Heart left ventricle (tissue), 16 donors: ENCODE measurements at places on chromosomes 3 and 15. TPM values are rescaled to one million over a fixed set of nuclear protein-coding genes. Genes with fewer than 3 reads are reported as not detected.

- no peak overlapping the region for H3K27ac ChIP-seq
- H3K27me3 ChIP-seq = no peaks in the 10 kb centered on the region
- H3K36me3 ChIP-seq = no peaks in the 10 kb centered on the region
- no peak overlapping the region for H3K4me3 ChIP-seq
- peaks cover 48% of the 10 kb centered on the region for H3K4me1 ChIP-seq
- no peak for DNase-seq
These were observed 37.0 kb downstream of the ZNF710 start for GRCh38 chr15:90037961-90038631.

DNA sequence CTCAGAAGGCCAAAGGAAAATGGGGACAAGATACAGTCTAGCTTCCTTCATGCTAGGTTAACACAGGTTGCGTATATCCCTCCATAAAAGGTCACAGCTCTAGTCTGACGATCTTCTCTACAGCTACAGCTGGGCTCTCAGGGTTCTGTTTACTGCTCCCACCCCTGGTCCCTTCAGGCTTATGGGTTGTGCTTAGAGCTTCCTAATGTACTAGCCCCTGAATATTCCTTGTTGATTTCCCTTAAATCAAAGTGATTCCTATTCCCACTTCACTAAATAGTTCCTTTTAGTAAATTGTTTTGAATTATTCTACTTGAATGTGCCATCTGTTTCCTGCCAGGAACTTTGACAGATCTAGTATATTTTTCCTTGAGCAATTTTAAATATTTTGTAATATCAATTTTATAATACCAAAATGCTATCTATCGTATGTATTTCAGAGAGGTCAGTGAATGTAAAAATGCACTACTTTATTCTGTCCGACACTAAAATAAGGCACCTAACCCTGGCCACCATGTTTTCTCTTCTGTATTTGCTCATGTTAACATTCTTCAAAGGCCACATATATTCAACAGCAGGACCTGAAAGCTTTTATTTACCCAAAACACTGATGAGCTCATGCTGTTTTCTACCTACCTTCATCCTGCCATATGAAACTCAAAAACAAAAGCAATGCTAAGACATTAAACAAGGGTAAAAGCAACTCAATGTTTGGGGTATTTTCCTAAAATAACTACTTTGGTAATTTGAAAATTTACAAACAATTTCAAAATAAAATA is 92.8 kb upstream of the TGFBR2 start:
- DNase-seq = no peak
- H3K27me3 ChIP-seq = no peaks in the 10 kb centered on the region
- peak overlapping the region; percentile 14 for H3K27ac ChIP-seq
- peaks cover 6% of the 10 kb centered on the region for H3K4me1 ChIP-seq

Gene RBP2
- not detected for total RNA-seq

- H3K36me3 ChIP-seq = no peaks in the 10 kb centered on the region
- H3K4me1 ChIP-seq = peaks cover 5% of the 10 kb centered on the region
- DNase-seq = no peak
- no peak overlapping the region for H3K4me3 ChIP-seq
- peak overlapping the region; percentile 25 for H3K27ac ChIP-seq
These were observed 130.1 kb upstream of the PRICKLE2 start for GRCh38 chr3:64355401-64355807.

Gene MYEF2
- total RNA-seq = 12.4 TPM

DNA sequence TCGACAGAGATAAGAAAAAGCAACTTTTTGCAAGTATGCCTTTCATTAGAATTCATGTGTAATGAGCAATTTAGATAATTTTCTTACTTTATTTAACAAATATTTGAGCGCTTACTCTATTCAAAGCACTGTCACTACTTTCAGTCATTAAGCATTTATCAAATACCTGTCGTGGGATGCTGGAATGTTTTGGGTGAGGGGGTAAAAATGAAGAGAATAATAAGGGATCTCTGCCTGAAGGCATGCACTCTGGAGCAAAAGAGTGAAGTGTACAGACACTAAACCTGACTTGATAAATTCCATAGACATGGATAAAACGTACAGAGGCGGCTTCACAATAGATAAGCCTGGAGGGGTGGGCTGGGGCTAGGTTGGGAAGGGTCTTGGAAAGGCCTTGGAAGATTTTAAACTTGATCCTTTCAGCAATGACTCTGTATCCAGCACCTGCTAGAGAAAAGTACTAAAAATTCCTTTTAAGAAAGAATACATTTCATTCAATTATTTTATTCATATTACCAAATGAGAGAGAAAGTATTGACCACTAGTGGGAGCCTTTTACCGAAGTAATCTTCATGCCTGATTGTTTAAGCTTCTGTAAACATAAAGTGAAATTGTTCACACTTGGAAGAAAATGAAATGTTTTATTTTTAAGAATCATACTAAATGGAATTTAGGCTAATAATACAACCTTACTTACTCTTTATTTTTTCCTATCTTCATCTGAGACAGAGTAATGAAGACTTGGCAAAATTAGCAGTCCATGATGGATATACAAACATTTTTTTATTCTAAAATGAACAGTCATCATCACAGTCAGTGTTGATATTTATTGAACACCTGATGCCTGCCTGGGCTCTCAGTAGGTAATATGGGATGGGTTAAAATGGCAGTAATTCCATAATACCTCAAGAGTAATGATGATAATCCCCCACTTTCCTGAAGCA is 113.2 kb downstream of the PPP2R3A start:
- H3K27me3 ChIP-seq = no peaks in the 10 kb centered on the region
- H3K36me3 ChIP-seq = peaks cover 18% of the 10 kb centered on the region
- H3K4me3 ChIP-seq = no peak overlapping the region
- no peaks in the 10 kb centered on the region for H3K4me1 ChIP-seq
- H3K27ac ChIP-seq = no peak overlapping the region

DNA sequence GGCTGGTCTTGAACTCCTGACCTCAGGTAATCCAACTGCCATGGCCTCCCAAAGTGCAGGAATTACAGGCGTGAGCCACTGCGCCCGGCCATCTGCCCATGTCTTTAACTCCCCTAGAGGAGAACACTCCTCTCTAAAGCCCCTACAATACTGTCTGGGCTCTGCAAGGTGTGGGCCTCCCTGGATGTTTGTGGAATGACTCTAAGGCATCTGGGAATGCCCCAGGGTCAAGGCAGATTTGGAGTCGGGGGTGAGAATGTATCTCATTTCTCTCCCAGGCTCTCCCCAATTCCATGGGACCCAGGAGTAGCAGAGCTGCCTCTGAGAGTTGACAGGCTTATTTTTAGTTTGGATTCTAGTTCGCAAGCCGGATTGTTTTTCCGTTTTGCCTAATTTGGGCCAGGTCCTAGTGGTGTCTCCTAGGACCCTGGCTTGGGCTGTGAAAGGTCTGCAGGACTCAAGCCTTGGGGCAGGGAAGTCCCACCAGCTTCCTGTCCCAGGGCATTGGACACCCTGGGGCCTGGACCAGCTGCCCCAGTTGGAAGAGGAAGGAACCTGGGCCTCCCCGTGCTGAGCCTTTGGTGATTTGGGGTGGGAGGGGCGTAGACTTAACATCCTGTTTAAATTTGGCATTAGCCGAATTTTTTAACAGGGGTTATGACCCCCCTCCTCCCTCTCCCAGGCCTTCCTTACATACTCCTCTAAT is 53.5 kb downstream of the MAGEF1 start:
- H3K36me3 ChIP-seq = no peaks in the 10 kb centered on the region
- H3K4me3 ChIP-seq = no peak overlapping the region
- no peaks in the 10 kb centered on the region for H3K27me3 ChIP-seq
- no peak overlapping the region for H3K27ac ChIP-seq
- peaks cover 4% of the 10 kb centered on the region for H3K4me1 ChIP-seq

- H3K4me3 ChIP-seq = no peak overlapping the region
- H3K27me3 ChIP-seq = no peaks in the 10 kb centered on the region
- H3K27ac ChIP-seq = no peak overlapping the region
- H3K36me3 ChIP-seq = no peaks in the 10 kb centered on the region
- H3K4me1 ChIP-seq = no peaks in the 10 kb centered on the region
- no peak for DNase-seq
These were observed 440.5 kb upstream of the ADAMTS9 start for GRCh38 chr3:65128346-65128745.

Gene MEGF11
- not detected for total RNA-seq

DNA sequence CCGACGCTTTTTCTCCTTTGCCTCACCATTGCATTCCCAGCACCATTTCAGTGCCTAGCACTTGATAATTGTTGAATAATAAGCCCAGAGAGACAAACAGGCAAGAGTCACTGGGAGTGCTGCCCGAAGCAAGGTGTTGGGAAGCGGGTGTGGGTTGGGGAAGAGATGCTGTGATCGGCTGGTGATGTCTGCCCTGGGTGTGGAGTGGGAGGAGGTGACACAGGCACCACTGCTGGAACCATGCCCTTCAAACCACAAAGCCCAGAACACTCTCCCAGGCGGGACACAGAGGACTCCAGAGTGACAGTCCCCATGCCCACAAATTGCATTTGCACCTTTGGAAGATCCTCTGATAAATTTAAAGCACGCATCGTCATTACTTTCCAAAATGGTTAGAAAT is 148.2 kb downstream of the CHSY1 start:
- DNase-seq = no peak
- H3K4me3 ChIP-seq = no peak overlapping the region
- H3K36me3 ChIP-seq = no peaks in the 10 kb centered on the region
- no peak overlapping the region for H3K27ac ChIP-seq

DNA sequence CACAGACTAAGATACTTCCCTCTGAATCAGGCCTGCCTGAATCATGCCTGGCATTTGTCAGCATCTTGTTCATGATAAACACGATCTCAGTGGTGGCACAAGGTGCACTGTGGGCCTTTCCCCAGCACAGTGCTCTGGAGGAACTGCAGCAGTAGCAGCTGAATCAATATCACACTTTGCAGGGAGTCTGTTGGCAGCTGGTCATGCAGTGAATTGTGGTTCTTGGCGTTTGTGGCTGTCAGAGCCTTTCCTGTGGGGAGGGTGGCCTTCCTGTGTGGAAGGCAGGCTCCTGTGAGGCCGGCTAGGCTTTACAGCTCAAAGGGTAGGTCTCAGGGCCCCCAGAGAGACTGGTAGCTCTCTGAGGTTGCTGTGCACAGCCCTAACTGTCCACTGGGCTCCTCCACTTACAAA is 54.4 kb upstream of the TLE3 start:
- no peak overlapping the region for H3K4me3 ChIP-seq
- H3K27me3 ChIP-seq = no peaks in the 10 kb centered on the region
- H3K27ac ChIP-seq = no peak overlapping the region
- H3K36me3 ChIP-seq = no peaks in the 10 kb centered on the region
- no peak for DNase-seq
